ENCODE measurements at places on chromosomes 3 and 15.

DNA sequence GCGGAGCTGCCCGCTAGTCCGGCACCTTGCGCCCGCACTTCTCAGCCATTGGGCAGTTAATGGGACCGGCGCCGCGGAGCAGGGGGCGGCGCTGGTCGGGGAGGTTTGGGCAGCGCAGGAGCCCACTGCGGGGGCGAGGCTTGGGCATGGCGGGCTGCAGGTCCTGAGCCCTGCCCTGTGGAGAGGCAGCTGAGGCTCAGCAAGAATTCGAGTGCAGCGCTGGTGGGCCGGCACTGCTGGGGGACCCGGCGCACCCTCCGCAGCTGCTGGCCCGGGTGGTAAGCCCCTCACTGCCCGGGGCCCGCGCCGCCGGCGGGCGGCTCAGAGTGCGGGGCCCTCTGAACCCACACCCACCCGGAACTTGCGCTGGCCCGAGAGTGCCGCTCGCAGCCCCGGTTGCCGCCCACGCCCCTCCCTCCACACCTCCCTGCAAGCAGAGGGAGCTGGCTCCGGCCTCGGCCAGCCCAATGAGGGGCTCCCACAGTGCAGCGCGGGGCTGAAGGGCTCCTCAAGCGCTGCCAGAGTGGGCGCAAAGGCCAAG lies 835.0 kb downstream of the TBL1XR1 start:
- DNase-seq = no peak

GRCh38 chr3:58093574-58094195 lies 85.5 kb downstream of the FLNB start:
- DNase-seq = no peak

DNA sequence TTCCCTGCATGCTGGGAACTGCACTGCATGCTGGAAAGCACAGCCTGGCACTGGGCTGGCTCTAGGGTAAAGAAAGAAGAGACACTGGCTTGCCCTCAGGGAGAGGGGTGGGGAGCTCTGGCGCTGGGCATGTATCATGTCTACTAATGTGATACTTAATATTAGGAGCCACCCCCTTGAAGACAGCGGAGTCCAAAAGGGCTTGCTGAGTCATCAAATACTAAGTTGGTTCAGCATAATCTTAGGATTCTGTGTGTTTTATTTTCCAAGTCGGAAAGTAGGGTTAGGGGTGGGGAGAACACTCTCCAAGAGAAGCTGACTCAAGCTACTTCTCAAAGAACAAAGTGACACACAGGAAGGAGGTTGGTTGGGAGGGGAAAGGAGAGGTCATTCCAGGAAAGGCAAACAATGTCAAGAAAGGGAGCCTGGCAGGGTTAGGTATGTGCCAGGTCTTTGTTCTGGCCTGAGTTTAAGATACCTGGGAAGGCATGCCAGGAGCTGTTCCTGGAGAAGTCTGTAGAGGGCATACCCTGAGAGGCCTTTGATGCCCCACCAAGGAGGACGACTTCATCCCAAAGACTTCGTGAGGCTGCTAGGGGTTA lies 237.8 kb upstream of the NR2E3 start:
- no peak for DNase-seq

DNA sequence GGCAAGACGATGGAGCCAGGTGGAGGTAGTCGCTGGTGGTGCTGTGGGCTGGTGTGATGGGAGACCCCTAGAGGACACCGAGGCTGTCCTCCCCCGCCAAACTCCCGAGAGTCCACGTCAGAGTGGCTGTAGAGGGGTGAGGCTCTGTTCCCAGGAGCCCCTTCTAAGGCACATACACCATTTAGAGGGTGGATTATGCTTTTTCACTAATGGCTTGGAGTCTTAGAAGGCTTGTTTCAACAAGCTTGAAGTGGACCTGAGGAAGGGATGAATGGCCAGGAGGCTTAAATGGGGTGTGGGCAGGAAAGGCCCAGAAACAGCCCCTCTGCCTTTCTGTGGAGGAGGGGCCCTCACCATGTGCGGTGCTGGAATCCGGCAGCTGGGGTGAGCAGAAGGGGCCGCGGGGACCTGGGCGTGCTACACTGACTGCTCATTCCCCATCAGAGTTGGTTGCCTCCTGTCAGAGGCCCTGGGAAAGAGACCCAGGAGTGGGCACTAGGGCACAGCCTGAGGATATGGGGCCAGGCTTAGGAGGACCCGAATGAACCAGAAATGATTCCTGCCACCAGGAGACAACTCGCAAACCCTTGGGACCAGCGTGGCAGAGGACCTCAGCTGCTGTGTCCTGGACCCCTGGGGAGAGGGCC lies 66.2 kb downstream of the FEM1B start:
- no peak for DNase-seq

DNA sequence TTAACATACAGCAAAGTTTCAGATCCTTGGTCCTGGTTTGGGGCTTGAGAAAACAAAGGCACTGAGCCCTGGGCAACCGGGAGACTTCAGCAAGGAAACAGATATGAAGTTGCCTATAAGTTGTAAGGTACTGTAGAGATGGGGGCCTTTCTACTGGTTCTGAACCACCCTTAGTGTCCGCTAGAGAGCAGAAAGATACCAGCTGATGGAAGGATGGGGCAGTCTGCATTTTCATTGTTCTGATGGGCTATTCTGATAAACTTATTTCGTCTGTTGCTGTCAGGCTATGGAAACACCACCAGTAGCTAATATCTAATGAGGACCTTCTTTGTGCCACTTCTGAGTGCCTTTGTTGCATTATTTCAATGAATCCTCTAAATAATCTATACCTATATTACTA lies 38.7 kb downstream of the FGD5 start:
- no peak for DNase-seq

- no peak for DNase-seq
These were observed 14.5 kb downstream of the IGDCC3 start for GRCh38 chr15:65363306-65363705.

DNA sequence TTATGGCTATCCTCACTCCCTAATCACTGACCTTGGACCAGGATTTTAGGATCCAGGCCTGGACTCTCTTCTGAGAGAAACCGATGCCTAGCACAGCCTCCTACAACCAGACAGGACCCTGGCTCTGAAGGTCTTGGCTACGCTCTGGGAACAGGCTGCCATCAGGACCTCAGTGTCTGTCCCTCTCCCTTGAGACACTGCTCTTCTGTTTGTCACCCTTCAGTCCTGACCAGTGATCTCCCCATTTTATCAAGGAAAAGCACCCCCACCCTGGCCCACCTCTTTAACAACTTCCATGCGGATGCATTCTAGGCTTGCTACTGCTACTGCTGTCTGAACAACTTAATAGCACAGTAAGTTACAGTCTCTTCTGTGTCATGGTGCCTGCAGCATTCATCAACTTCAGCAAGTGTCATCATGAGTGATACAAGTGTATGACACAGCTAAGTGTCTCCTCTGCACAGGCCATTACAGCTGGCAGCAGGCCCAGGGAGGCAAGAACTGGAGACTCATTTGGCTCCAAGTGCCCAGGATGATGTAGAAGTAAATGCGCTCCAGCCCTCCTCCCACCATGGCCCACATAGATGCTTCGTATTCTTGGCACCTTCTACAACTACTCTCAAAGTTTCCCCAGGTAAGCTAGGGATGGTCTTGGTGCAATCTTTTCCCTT lies 302.4 kb downstream of the EPHB1 start:
- no peak for DNase-seq

- DNase-seq = no peak
These were observed 103.6 kb upstream of the CTNNB1 start for GRCh38 chr3:41095702-41096101.

DNA sequence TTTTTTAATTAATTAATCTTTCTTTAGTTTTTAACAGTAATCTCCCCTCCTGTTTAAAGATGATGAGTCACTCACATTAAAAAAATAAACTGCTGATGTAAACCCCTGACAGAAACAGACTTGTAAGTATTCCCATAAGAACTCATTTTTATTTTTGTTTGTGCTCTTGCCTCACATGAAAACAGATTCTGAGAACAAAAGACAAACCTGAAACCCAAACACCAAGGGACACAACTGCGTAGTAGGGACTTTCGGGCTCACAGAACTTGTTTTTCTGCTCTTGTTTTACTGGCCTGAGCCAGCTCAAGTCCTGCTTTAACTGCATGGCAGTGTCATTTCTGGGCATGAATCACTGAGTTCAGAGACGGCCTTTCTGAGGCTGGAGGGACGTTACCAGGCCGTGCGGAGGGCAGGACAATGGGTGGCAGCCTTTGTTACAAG lies 600.8 kb downstream of the FOXP1 start:
- no peak for DNase-seq
